Esophagus muscularis mucosa (tissue), 4 donors: ENCODE measurements at places on chromosomes 4 and X. TPM values are rescaled to one million over a fixed set of nuclear protein-coding genes. Genes with fewer than 3 reads are reported as not detected.

Gene SLC6A14
- not detected for total RNA-seq

Gene ARHGAP10
- total RNA-seq = 192 TPM

Gene OPRPN
- total RNA-seq = not detected

DNA sequence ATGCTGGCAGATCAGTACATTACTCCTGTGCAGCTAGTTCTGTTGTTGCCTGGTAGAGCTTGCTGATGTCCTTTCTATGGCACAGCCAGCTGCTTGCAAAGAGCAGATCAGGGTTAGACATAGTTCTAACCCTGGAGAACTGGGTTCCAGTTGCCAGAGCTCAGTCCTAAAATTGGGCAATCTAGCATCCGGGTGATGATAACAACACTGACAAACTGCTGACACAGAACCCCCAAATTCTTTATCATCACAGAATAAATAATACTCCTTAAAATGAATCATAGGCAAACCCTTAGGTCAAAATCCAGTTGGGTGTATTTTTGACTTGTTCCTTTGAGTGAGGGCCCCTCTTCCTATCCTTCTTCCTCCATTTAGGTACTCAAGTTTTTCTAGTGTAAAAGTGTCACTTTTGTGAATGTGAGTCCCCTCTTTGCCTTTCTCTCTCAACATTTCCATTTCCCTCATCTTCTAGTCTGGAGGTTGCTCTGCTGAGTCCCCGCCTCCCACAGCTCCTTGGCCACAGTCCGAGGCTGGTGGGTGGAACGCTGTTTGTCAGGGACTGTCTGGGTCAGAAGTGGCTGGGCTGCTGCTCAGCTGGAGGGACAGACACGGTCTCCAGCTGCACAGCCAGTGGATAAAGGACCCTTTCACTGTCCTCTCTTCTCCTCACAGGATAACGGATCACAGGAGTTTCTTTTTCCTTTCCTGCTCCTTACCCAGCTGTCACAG is 93.6 kb upstream of the RASGEF1B start:
- no peak for DNase-seq
- no peaks in the 10 kb centered on the region for H3K27me3 ChIP-seq
- no peaks in the 10 kb centered on the region for H3K36me3 ChIP-seq
- H3K27ac ChIP-seq = peak overlapping the region; percentile 69
- peak overlapping the region; percentile 35 for H3K4me3 ChIP-seq
- peaks cover 16% of the 10 kb centered on the region for H3K4me1 ChIP-seq

GRCh38 chr4:21327976-21328700 is 620.4 kb downstream of the KCNIP4 start:
- H3K27ac ChIP-seq = no peak overlapping the region
- H3K36me3 ChIP-seq = no peaks in the 10 kb centered on the region
- no peak overlapping the region for H3K4me3 ChIP-seq
- no peak for DNase-seq

- H3K27ac ChIP-seq = peak overlapping the region; percentile 97
- peaks cover 10% of the 10 kb centered on the region for H3K4me1 ChIP-seq
- no peaks in the 10 kb centered on the region for H3K27me3 ChIP-seq
- H3K4me3 ChIP-seq = peak overlapping the region; percentile 74
- no peak for DNase-seq
- peaks cover 22% of the 10 kb centered on the region for H3K36me3 ChIP-seq
Observed at GRCh38 chrX:107716118-107716684, 59.4 kb downstream of the TSC22D3 start.
